Peyer's patch (tissue), 4 donors: ENCODE measurements at places on chromosomes 6 and 20. TPM values are rescaled to one million over a fixed set of nuclear protein-coding genes. Genes with fewer than 3 reads are reported as not detected.

The NOTCH4 gene
- total RNA-seq, result 10.5 TPM

The ATP6V1G2 gene
- total RNA-seq, result not detected

The GABRR2 gene
- total RNA-seq, result 0.70 TPM

The C4B gene
- 11.0 TPM for total RNA-seq

The CTCFL gene
- total RNA-seq, result not detected

The FNDC1 gene
- 1.7 TPM for total RNA-seq

The HCK gene
- total RNA-seq, result 10.9 TPM

GRCh38 chr6:121223930-121224329, 110.3 kb downstream of the TBC1D32 start:
- no peaks in the 10 kb centered on the region for H3K4me1 ChIP-seq
- no peaks in the 10 kb centered on the region for H3K27me3 ChIP-seq
- no peak overlapping the region for H3K4me3 ChIP-seq
- no peaks in the 10 kb centered on the region for H3K36me3 ChIP-seq
- H3K27ac ChIP-seq, result no peak overlapping the region

- H3K27ac ChIP-seq, result no peak overlapping the region
- H3K4me1 ChIP-seq, result no peaks in the 10 kb centered on the region
- no peaks in the 10 kb centered on the region for H3K27me3 ChIP-seq
- H3K4me3 ChIP-seq, result no peak overlapping the region
- H3K36me3 ChIP-seq, result no peaks in the 10 kb centered on the region
- DNase-seq, result no peak
Measured at GRCh38 chr6:38221251-38221650, 401.7 kb downstream of the ZFAND3 start.

GRCh38 chr6:89281779-89282246, 33.3 kb downstream of the GABRR2 start:
- H3K36me3 ChIP-seq, result no peaks in the 10 kb centered on the region
- H3K27ac ChIP-seq, result no peak overlapping the region
- no peak overlapping the region for H3K4me3 ChIP-seq
- H3K4me1 ChIP-seq, result no peaks in the 10 kb centered on the region
- DNase-seq, result no peak

DNA sequence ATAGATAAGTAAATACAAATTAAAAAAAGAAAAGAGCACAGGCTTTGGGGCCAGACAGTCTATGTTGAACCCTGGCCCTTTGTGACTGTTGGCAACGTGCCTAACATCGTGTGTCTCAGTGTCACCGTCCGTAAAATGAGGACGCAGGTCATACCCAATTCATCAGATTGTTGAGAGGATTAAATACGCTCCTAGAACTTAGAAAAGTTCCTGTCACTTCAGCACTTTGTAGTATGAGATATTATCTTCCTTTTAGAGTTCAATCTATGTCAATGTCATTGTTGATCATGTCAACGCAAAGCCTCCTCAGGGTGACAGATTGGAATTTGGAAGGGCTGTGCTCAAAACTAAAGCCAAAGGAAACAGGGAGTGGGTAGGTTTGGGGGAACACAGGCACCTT, 21.7 kb downstream of the SERPINB1 start:
- no peak for DNase-seq
- no peak overlapping the region for H3K4me3 ChIP-seq
- H3K4me1 ChIP-seq, result peaks cover 4% of the 10 kb centered on the region
- H3K36me3 ChIP-seq, result no peaks in the 10 kb centered on the region

GRCh38 chr6:134766497-134766896, 183.4 kb downstream of the ALDH8A1 start:
- H3K4me3 ChIP-seq, result no peak overlapping the region
- no peak overlapping the region for H3K27ac ChIP-seq
- H3K36me3 ChIP-seq, result no peaks in the 10 kb centered on the region
- H3K4me1 ChIP-seq, result no peaks in the 10 kb centered on the region
- H3K27me3 ChIP-seq, result no peaks in the 10 kb centered on the region

GRCh38 chr20:41905199-41905598, 287.0 kb upstream of the CHD6 start:
- H3K27me3 ChIP-seq, result no peaks in the 10 kb centered on the region
- no peak overlapping the region for H3K27ac ChIP-seq
- H3K4me1 ChIP-seq, result no peaks in the 10 kb centered on the region
- no peaks in the 10 kb centered on the region for H3K36me3 ChIP-seq
- DNase-seq, result no peak
